ENCODE measurements at places on chromosomes 11 and 22.
A peak's percentile ranks its signal among the peaks of the same experiment; 100 is the strongest.

GRCh38 chr22:39722032-39722325 is 151.4 kb downstream of the CACNA1I start:
- no peak for DNase-seq

DNA sequence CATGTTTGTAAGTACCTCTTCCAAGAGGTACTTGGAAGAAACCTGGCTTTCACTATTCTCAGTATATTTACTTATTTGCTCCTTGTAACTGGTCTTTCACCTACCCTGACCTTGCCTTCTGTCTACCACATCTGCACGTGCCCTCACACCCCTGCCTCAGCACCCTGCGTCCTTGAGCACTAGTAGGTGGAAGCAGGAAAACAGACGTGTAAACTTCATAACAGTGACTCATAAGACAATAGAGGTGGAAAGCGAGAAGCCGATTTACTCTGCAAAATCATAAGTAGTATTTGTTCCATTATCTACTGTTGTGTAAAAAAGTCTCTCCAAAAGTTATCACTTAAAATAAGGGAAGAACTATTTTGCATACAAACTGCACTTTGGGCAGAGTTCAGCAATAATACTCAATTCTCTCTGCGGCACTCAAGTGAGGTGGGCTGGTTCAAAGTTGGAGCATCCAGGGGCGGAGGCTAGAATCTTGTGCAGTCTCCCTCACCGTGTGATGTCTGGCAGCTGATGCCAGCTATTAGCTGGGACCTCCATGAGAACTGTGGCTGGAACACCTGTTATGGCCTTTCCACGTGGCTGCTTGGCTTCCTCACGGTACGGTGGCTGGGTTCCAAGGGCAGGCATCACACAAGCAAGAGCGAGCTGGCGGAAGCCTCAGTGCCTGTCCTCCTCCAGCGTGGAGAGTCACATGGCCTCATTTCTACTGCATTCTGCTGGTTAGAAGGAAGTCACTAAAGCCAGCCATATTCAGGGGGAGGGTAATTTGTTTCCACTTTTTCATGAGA is 30.4 kb downstream of the PACS1 start:
- DNase-seq = peak; percentile 24

- peak; percentile 91 for DNase-seq
Observed at GRCh38 chr22:46528121-46528610, 9.3 kb downstream of the CELSR1 start.

DNA sequence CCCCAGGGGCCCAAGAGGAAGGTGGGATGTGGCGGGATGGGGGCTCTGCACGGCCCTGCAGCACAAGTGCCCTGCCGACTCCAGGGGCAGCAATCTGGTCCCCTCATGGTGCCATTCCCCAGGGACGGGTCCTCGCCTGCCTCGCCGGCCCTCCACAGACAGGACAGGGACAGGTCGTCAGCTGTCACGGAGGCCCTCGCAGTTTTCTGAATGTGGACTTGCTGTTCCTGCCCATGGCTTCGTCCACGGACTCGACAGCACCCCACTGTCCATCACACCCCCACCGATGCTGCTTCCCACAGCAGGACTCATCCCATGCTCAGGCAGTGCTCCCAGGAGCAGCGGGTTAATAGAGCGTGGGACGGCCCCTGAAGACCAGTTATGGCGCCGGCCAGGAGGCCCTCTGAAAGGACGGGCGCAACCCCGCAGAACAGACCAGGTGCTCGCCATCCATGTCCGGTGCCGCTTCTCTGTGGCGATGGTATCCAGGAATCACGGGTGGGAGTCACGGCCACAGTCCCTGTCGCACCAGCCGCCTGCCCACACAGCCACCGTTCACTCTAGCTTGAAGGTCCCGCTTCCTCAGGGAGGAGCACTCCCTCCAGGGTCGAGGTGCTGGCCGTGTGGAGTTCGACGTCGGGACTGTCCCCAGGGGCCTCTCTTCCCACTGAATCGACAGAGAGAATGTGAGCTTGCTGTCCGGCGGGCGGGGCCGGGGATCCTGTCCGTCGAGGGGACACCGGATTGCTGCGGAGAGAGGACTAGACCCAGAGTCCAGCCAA is 18.5 kb upstream of the MUC2 start:
- DNase-seq = no peak

- no peak for DNase-seq
Observed at GRCh38 chr11:15471895-15472799, 357.4 kb downstream of the INSC start.

DNA sequence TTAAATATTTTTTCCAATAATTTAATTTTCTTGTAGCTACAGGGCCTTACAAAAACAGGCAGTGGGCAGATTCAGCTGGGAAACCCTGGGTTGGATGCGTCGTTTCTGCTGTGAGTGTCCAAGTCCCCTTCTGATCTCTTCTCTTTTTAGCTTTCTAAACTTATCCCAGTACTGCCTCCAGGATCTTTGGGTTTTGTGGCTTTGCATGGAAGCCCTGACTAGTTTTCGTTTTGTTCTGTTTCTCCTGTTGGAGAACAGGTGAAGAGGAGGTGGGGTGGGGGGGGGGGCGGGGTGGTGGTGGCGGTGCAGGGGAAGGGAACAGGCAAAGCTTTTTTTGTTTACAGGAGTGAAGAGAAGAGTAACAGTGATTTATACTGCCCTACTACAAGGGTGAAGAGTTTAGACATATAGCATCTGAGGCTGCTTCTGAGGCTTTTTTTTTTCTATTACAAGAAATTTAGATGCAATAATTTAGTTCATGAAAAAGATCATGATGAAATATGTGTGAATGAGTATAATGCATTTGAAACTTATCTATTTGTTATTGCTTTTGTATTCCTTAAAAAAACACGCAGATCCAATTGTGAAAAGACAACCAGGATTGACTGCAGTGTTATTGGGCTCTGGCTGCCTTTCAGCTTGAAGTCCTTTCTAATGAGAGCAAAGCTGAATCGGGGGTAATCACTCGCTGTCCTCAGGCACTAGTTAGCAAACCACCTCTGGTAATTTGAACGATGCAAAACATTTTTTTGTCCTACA is 142.9 kb downstream of the NCAM1 start:
- DNase-seq = no peak

- DNase-seq = peak; percentile 81
Observed at GRCh38 chr22:24244144-24244787, 616 bp downstream of the GGT5 start.

DNA sequence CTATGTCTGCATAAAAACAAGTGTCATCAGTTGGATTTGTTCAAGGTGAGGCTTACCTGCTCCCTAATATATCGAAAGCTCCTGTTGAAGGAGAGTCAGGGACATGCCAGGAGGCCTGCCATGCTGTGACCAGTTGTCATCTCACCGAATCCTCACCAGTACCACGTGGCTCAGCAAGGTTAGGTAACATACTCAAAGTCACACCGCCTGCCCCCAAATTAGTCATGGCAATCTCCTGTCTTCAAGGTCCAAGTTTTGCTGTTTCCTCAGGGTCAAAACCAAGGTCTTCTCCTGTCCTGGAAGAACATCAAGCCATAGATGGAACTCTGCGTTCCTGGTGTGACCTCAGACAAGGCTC is 67.8 kb downstream of the IGLL1 start:
- DNase-seq = no peak

DNA sequence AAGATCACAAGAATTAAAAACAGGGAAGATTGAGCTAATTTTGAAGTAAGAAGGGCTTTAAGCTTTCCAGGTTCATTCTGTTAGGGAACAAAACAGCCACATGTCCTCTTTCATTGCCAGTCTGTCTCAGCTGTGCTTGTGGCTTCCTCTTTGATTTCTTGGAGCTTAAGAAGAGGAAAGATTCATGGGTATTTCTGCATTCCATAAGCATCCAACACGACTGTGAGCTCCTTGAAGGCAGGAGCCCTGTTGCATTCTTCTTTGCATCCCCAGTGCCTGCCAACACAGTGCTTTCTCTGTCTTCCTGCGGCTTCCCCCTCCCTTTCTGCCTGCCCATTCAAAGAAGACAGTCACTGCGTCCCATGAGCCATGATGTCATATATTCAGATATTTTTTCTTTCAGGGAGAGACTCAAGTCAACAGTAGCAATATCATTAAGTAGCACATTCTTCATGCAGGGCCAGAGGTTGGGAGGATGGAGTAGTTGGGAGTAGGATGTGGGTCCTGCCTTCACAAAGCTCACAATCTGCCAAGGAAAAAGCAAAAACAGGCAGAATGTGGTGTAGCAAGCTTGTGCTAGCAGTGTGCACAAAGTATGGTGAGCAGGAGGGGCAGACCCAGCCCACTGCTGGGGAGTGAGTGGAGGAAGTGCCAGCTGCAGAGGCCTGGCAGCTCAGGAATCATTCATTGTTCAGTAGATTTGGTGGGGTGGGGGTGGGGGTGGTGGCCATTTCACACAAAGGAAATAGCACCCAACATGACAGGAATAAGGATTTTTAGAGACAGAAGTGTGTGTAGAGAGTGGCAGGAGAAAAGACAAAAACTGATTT is 162.1 kb upstream of the RASSF10 start:
- DNase-seq = no peak

GRCh38 chr22:28883657-28883916 is 215 bp downstream of the ZNRF3 start:
- DNase-seq = no peak

GRCh38 chr11:12674936-12675696 is 895 bp downstream of the TEAD1 start:
- DNase-seq = no peak

GRCh38 chr11:79209540-79210266 is 231.1 kb downstream of the TENM4 start:
- peak; percentile 7 for DNase-seq

- DNase-seq = peak; percentile 5
Observed at GRCh38 chr11:127624306-127624856, 623.8 kb upstream of the KIRREL3 start.

- peak; percentile 36 for DNase-seq
Observed at GRCh38 chr11:78332174-78332866, 85.3 kb downstream of the GAB2 start.

DNA sequence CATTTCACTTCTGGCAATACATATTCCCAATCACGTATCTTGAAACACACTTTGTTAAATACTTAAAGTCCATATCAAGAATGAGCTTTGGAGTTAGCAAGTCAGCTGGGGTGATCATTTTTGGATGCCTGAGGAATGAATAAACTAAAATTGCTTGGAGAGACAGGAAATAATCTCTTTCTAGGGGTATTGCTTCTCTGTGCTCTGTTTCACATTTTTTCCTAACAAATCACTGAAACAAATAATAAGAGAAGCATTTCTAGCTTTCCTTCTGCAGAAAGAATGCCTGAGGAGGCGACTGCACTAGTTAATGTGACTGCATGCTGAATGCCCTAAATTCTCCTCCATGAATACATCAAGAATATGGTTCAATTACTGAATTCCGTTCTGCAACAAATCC is 541.4 kb upstream of the CCDC90B start:
- DNase-seq = peak; percentile 20

GRCh38 chr11:13463779-13464290 is 813 bp upstream of the BTBD10 start:
- DNase-seq = no peak

DNA sequence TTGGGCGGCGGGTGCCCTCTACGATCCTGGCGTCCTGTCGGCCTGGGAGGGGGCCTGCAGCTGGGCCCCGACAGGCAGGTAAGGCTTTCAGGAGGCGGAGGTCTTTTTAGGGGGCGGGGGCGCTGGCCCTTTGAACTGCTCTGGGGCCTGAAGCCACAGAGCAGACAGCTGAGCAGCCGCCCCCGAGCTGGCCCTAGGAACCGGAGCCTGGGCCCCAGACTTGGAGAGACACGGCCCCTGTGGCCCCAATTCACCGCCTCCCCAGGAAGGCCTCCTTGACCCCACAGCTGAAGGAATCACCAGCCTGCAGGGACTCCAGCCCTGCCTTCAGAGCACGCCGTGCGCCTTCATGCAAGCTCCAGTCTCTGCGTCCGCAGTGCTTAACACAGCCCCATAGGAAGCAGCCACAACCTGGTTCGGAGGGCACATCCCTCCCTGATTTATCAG is 618 bp upstream of the CERK start:
- DNase-seq = peak; percentile 65

Data from choroid plexus epithelial cell (primary cell).